ENCODE measurements at places on chromosomes 6 and 20.

DNA sequence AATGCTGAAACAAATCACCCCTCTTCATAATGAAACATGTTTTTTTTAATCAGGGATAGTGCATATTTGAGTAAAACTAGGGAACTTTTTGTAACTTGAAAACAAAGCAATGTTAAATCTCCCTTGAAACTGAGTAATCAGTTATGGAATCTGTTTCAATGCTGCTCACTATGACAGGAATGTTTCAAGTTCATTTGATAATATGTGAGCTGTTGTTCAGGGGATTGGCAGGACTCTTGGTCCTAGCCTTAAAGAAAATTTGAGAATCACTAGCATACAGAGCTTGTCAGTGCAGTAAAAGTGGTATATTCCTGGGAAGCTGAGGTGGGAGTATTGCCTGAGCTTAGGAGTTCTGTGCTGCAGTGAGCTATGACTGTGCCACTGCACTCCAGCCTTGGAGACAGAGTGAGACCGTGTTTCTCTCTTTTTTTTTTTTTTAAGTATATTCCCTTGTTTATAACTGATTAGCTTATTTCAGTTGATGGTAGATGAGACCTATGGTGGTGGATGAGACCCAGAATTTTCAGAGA, 21.6 kb upstream of the CALHM6 start:
- DNase-seq, result no peak

DNA sequence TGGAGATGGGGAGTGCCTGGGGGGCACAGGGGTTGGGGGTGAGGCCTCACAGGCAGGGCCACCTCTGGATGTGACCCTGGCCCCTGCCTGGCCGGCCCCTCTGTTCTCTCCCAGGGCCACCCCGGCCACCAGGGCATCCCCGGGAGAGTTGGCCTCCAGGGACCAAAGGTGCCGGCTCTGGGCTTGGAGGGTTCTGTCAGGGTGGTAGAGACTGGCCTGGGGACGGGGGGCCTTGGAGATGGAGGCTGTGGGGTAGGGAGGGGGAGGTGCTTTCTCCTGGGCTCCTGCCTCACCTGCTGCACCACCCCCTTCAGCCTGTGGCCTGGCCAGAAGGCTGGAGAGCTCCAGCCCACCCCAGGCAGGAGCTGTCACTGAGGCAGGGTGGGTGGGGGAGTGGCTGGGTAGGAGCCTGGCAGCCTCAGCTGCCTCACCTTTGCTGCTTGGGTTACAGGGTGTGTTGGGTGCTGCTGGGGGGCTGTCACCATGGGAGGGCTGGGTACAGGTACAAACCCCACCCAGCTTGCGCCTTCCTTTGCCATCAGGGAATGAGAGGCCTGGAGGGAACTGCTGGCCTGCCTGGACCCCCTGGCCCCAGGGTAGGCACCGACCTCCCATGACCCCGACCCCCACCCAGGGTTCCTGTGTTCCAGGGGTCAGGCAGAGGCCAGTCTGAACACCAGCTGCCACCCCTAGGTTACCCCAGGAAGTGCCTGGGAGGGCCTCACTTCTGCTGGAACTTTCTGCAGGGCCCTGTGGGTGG, 32.7 kb downstream of the COL20A1 start:
- no peak for DNase-seq

- no peak for DNase-seq
Observed at GRCh38 chr6:154399097-154399496, 42.5 kb upstream of the IPCEF1 start.

- peak; percentile 58 for DNase-seq
Observed at GRCh38 chr6:14711056-14711703, 534.7 kb upstream of the JARID2 start.

- DNase-seq, result no peak
Observed at GRCh38 chr6:36128073-36128472, 2.2 kb upstream of the MAPK13 start.

- DNase-seq, result no peak
Observed at GRCh38 chr6:53547166-53547810, 2.4 kb upstream of the GCLC start.

DNA sequence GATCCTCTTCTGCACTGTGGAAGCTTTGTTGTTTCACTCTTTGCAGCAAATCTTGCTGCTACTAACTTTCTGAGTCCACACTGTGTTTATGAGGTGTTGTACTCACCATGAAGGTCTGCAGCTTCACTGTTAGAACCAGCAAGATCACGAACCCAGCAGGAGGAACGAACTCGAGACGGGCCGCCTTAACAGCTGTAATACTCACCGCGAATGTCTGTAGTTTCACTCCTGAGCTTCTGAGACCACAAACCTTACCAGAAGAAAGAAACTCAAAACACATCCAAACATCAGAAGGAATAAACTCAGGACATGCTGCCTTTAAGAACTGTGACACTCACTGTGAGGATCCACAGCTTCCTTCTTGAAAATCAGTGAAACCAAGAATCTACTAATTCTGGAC, 48.1 kb upstream of the MBOAT1 start:
- DNase-seq, result no peak

DNA sequence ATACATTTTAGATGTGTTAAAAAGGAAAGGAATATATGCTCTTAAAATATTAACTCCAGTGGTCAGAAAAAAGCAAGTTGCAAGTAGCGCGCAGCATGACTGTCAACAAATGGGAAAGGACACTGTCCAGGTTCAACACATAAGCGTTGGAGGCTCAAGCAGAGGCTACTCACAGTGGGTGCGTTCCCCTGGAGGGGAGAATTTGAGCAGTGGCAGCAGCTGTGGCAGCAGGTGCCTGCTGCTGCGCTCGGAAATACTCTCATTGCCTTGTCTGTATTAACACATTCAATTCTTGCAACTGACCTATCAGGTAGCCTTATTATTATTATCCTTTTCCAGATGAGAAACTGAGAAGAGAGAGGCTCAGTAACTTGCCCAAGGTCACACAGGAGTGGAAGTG, 21.9 kb upstream of the CCN6 start:
- no peak for DNase-seq

GRCh38 chr6:36491378-36491965, 48.7 kb downstream of the KCTD20 start:
- no peak for DNase-seq

- no peak for DNase-seq
Observed at GRCh38 chr6:42506070-42506469, 54.3 kb upstream of the TRERF1 start.

- no peak for DNase-seq
Observed at GRCh38 chr6:112231164-112231563, 23.2 kb downstream of the LAMA4 start.

DNA sequence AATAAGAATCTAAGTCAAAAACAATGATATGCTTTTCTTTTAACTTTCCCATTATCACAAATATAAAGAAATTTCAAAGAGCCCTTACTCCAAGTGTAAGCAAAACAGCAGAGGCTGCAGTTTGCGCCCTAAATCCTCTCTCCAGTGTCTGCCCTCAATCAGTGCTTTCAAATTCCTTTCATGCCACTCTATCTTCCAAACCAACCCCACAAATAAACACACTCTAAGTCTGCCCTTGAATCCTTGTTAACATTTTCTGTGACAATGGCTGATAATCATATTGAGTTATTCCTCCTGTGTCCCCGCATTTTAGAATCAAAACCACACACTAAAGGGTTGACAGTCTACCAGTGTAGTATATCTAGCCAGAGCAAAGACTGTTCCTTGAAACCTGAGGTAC, 317.9 kb upstream of the MARCKS start:
- DNase-seq, result peak; percentile 17

- no peak for DNase-seq
Observed at GRCh38 chr6:113104951-113105350, 752.2 kb upstream of the MARCKS start.

- DNase-seq, result peak; percentile 77
Observed at GRCh38 chr6:169292338-169293124, 38.9 kb upstream of the THBS2 start.

GRCh38 chr6:10368861-10369260, 46.0 kb downstream of the TFAP2A start:
- no peak for DNase-seq

- no peak for DNase-seq
Observed at GRCh38 chr6:103113416-103113815, 1719.9 kb downstream of the GRIK2 start.

- DNase-seq, result no peak
Observed at GRCh38 chr6:33914645-33915044, 110.8 kb upstream of the MLN start.

DNA sequence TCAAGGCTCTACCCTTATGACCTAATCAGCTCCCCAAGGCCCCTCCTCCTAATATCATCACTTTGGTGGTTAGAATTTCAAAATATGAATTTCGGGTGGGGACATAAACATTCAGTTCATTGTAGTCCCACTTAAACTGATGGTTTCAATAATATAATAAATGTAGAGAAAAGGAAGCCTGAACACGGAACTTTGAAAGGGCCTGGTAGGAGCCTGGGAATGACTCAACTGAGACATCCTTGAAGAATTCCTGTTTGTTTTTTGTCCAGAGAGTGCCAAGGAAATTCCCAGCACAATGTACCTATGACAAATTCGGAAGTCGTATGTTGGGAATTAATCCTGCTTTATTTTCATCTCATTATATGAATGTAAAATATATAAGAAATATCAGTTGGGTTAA, 457.9 kb downstream of the PLCB1 start:
- peak; percentile 31 for DNase-seq

- DNase-seq, result peak; percentile 29
Observed at GRCh38 chr20:51318058-51318949, 224.2 kb downstream of the NFATC2 start.

- no peak for DNase-seq
Observed at GRCh38 chr6:170449835-170450753, 103.0 kb downstream of the PSMB1 start.

GRCh38 chr6:31720196-31720770, 1.3 kb downstream of the LY6G6C start:
- no peak for DNase-seq

- no peak for DNase-seq
Observed at GRCh38 chr6:146582857-146583256, 15.9 kb upstream of the ADGB start.

DNA sequence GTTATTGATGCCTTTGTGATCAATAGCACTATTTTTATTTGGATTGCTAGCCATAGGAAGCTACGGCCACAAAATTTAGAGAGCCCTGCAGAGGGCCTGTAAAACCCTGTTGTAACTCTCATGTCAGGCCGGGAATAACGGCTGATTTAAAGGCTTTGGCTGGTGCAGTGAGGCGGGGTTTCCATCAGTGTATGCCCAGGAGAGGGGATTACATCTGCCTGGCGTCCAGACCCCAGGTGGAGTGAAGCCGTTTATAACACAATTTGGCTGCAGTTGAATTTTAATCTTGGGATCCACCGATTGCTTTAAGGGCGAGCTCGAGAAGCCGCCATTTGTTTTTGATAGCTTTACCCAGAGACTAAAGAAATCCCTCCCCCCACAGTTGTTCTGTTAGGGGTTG, 29.1 kb upstream of the APCDD1L start:
- no peak for DNase-seq

- DNase-seq, result no peak
Observed at GRCh38 chr6:138161088-138161337, 726 bp upstream of the ARFGEF3 start.

- no peak for DNase-seq
Observed at GRCh38 chr6:128500749-128501600, 19.4 kb downstream of the PTPRK start.

GRCh38 chr6:85458782-85459181, 8.9 kb downstream of the NT5E start:
- DNase-seq, result no peak

DNA sequence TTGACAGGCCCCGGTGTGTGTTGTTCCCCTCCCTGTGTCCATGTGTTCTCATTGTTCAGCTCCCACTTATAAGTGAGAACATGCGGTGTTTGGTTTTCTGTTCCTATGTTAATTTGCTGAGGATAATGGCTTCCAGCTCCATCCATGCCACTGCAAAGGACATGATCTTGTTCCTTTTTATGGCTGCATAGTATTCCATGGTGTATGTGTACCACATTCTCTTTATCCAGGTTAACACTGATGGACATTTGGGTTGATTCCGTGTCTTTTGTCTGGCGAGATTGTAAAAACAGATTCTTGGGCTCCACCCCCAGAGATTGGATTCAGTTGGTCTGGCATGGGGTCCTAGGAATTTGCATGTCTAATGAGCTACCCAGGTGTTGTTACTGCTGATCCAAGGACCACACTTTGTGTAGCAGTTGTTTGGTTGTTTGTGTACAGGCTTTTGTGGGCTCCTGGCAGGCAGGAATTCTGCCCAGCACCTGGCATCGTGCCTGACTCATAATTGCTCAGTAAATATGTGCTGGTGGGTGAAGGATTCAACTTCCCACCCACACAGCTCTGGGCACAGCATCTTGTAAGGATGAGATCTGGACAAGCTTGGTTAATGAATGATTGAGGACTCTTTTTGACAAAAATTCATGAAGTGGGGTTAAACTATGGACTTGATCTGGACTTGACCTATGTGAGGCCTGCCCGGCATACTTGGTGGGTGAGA, 5.2 kb downstream of the TOX2 start:
- no peak for DNase-seq

DNA sequence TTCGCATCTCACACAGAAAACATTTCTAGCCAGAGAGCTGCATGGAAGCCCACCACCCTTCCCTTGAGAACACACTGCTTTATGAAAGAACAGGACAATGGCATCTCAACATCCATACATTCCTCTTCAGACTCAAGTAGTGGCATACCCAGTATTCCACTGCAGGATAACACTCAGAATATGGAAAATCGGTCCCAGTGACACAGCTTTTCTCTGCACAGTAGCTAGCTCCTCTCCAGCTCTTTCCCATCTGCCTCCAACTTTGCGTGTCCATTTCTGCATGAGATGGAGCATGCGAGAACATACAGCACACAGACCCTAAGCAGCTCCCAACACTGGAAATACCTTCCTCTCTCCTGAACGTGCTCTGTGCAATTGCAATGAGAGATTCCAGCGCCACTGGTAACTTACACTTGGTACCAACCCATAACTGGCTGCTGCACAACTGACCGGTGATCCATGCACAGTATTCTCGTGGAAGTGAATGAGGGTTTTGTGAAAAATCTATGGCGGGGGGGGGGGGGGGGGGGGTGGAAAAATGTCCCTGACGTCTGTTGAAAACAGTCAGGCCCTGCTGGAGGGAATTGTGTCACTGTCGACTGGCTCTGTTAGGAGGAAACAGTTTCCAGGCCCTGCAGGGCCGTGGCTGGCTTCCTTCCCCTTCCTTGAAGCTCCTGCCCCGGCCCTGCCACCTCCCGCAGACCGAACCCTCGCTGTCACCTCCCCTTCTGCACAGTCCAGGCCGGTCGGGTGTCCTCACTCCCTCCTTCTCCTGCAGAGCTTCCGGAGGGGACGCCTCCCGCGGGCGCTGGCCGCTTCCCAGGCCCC, 265.9 kb upstream of the QKI start:
- no peak for DNase-seq

- DNase-seq, result peak; percentile 88
Observed at GRCh38 chr20:36543184-36544133, 2.1 kb downstream of the MYL9 start.
